ENCODE measurements at places on chromosomes 2 and 18.

- no peak for DNase-seq
These were observed 57.0 kb upstream of the CYRIA start for GRCh38 chr2:16722677-16723076.

DNA sequence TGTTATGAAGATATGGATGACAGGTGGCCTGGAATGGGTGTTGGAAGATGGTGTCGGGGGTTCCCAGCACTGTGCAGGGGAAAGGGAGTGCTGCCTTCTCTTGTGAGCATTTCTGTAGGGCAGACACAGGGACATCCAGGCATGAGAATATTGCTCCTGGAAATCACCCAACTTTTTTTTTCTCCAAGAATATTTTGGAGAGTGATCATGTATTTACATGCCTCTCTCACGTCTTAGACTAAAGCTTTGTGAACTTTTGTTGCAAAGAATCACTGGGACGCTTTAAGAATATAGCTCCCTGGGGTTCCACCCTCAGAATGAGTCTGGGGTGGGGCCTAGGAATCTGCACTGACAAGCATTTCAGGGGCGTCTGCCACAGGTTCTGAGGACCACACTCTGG, 68.7 kb downstream of the VWA3B start:
- no peak for DNase-seq

GRCh38 chr2:71962350-71962749, 185.3 kb downstream of the CYP26B1 start:
- no peak for DNase-seq

GRCh38 chr2:124683536-124684428, 658.7 kb downstream of the CNTNAP5 start:
- no peak for DNase-seq

GRCh38 chr18:10184776-10185175, 269.7 kb upstream of the APCDD1 start:
- no peak for DNase-seq

DNA sequence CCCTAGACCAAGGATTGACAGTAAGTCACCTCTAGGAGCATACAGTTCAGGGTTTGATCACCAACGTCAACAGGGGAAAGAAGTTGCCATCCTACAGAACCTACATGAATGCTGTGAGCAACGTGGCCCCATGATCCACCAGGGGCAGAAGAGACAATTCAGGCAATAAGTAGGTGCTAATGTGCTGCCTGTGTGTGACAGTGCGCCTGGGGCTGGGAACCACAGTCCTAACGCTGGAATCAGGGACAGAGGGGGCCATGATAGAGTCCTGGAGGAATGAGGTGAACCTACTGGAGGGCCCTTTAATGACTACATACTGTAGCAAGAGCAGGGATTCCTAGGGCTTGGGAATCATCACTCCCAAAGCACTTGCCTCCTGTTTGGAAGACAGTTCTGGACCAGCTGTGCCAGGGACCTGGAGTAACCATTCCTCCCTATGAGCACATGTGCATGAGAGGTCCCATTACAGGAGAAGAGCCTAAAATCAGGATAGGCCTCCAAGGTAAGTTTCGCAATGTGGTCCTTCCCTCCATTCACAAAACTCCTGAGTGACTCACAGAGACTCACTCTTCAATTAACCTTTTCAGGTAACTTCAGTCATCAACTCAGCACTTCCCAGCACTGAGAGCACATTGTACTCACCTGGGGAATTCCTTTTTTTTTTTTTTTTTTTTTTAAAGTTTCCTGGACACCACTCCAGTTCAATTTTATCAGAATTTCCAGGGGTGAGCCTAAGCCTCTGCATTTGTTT, 214.0 kb downstream of the TMEM163 start:
- no peak for DNase-seq

GRCh38 chr18:49531678-49532153, 30.1 kb upstream of the LIPG start:
- no peak for DNase-seq

GRCh38 chr2:118609138-118609537, 238.3 kb downstream of the EN1 start:
- DNase-seq: no peak

DNA sequence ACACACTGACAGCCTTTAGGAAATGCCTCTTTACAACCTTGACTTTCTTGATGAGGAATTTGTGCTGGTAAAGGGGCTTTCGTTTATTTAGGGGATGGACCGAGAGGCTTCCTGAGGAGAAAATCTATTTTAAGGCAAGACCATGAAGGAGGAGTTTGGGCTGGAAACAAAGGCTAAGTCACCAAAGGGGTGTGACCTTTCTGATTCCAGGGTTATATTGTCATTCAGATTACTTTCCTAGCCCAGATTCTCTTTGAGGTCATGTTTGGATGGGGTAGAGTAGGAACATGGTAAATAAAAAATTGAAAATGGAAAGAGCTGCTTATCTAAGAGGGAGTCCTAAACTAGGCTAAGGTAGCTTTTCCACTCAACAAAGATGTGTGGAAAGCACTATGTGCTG, 77.1 kb upstream of the UGP2 start:
- DNase-seq: peak; percentile 34

GRCh38 chr2:71482055-71482454, 28.7 kb downstream of the DYSF start:
- DNase-seq: no peak

DNA sequence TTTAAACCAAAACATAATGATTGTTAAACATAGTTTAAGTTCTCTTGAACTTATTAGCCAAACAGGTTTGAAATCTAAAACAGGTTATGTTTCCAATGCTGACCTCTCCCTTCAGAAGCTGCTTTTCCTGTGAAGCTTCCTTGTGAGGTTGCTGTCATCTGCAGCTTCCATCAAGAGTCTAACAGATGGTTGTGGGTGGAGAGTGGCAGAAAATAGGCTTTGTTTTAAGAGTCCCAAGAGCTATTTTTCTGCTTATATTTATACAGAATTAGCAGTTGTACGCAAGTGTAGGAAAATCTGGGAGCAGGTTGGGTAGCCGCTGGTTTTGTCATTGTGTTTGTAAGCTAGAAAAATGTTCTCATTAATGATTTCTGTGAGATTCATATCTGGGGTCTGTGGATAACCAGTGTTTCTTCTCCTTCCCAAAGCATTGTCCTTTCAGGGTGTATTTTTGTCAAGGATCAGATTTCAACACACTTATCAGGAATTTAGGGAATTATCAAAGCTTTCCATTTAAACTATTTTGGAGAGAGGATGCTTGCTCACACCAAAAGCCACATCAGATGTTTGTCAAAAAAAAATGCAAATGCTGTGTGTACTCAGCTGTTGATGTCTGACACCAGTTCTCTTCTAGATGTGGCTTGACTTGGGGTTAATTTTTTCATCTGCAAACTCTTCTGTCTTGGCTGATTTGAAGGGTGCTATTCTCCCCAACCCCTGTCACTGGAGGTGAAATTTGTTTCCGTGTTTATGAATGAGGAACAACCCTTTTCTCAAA, 78.1 kb upstream of the KIF5C start:
- no peak for DNase-seq

DNA sequence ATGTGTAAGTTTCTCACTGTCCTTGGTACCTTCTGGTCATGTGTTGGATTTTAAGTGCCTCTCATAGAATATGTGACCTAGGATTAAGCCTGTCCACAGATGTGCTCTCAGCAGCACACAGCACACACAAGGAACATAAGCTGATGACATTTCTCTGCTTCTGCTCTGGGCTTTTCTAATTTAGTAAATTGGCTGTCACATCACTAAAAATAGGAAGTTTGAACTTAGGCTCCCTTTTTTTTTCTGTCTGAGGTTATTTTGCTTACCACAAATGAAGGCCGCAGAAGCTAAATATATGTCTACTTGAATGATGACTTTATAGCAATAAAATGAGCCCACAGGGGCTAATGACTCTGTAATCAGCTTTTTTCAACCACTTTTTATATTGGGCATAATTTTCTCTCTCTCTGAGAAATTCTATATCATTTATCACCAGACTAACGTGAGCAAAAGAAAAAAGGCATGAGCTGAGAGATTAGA, 150.2 kb upstream of the KLHL14 start:
- DNase-seq: no peak

GRCh38 chr2:155308367-155309009, 610.0 kb downstream of the KCNJ3 start:
- no peak for DNase-seq

DNA sequence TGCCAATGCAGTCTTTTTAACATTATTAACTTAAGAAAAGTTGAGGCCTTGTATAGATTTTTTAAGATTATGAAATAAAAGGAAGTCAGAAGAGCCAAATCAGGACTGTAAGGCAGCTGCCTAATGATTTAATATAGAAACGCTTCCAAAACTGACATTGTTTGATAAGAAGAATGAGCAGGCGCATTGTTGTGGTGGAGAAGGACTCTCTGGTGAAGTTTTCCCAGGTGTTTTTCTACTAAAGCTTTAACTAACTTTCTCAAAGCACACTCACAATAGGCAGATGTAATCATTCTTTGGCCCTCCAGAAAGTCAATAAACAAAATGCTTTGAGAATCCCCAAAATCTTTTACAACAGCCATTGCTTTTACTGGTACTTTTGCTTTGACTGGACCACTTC, 288.6 kb upstream of the FIGN start:
- no peak for DNase-seq

- DNase-seq: peak; percentile 40
These were observed 12.0 kb downstream of the ATP6V1B1 start for GRCh38 chr2:70947556-70948184.

DNA sequence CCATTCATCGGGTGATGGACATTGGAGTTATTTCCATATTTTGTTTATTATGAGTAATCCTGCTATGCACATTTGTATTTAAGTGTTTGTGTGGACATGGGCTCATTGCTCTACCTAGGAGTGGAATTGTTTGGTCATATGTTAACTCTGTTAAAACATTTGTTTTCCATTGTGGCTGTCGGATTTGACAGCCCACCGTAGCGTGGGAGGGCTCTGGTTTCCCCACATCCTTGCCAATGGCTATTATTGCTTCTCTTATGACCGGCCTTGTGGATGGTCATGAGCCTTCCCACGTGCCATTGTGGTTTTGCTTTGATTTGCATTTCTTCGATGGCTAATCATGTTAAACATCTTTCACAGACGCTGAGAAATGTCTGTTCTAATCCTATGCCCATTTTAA, 92.0 kb downstream of the ZNF236 start:
- DNase-seq: no peak

DNA sequence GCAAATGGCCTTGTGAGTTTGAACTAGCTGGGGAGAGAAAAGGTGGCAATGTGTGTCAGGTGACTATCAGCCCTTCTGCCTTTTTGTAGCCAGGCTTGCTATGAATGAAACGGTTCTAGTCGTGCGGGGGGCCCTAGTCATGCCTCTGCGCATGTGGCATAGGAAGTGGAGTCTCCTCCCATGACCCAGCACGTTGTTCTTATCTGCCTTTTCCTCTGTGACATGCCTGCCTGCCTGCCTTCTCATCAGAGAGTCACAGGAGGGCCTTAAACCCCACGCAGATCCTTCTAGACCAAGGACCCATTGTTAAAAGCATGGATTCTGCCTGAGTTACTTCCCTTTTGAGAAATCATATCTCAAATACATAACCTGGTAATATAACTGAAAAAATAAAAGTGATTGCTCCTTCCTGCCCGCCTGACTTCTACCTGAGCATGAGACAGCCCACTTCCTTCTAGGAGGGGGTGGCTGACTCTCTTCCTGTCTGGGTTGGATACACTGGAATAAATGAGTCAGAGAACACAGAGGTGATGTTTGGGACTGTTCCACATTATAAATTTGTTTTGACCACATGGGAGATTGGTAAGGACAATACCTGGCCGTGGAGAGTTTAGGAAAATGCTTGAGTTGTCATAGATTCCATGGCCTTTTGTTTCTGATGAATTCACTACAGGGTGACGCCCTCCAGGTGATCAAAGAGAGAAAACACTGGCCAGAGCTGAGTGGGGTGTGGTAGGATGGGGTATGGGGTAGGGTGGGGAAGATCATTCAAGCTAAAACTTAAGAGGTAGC, 49.8 kb downstream of the FBLN7 start:
- DNase-seq: no peak

- no peak for DNase-seq
These were observed 63.3 kb upstream of the EFEMP1 start for GRCh38 chr2:55986700-55987440.

- no peak for DNase-seq
These were observed 67.7 kb upstream of the GLI2 start for GRCh38 chr2:120667981-120668380.
